Trophoblast cell (in vitro differentiated cells and primary cell): ENCODE measurements at places on chromosomes 5 and 9.

DNA sequence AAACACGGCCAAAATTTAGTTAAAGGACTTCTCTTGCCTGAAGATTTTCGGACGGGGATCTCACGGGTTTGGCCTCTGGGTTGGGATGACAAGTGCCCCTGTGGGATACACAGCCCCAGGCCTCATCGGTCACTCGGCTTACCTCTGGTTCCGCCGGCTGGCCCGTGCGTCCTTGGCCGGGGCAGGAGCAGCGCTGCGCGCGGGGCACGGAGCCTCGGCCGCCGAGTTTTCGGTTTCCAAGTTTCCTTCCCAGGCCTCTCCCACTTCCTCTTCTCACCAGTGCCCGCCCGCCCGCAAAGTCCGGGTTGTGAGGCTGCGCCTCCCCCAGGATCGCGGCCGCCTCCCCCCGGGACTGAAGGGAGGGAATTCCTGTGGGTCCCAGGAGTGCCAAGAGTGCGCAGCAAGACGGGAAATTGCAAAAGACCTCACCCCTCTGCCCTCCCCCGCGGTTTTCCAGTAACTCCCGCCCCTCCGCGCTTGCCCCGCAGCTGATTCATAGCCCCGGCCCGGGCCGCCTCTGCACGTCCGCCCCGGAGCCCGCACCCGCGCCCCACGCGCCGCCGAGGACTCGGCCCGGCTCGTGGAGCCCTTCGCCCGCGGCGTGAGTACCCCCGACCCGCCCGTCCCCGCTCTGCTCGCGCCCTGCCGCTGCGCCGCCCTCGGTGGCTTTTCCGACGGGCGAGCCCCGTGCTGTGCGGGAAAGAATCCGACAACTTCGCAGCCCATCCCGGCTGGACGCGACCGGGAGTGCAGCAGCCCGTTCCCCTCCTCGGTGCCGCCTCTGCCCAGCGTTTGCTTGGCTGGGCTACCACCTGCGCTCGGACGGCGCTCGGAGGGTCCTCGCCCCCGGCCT is at the start of gene OSMR:
Gene OSMR, plus strand, starts transcription at position 487 of the 853 bp plus-strand sequence. CDS start 23,033 bp downstream, outside the sequence.
- H3K27ac ChIP-seq, result peak within 1 kb of the TSS; percentile 35
- H3K4me3 ChIP-seq, result peak within 1 kb of the TSS; percentile 71
- H3K36me3 ChIP-seq, result no peaks in the 10 kb centered on the region

DNA sequence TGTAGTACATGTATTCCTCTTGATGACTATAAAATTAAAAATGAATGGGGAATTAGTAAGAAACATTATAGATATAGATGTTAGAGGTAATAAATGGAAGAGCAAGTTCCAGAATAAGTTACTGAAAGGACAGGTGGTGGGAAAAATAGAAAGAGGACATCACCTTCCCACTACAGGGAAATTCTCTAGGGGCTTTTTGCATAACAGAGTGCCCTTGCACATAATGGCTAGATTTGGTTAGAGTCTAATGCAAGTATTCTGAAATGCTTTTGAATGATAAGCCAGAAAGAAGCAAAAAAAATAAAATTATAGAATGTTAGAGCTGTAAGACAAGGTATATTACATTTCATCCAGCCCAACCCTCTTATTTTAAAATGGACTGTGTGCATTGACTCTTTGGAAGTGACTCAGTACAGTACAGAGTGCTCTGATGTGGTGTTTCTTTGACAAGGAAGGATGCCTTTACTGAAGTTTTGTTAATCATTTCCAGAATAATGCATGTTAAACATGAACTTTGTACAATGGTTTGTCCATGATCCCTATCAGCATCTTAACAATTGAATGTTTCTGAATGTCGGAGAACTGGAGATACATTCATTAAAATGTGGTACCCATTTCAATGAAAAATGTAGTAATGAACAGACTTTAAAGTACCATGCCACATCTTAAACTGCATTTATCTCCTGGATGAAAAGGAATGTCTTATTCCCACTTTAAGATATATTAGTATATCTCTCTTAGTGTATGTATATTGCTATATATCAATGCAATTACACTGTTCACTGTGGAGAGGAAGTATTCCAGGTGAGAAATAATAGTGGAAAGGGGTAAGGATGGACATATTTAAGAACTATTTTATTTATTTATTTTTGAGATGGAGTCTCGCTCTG is 391.1 kb downstream of the ADGRV1 start:
- H3K36me3 ChIP-seq, result no peaks in the 10 kb centered on the region
- H3K27ac ChIP-seq, result no peak overlapping the region
- no peaks in the 10 kb centered on the region for H3K27me3 ChIP-seq
- DNase-seq, result no peak
- H3K4me3 ChIP-seq, result no peak overlapping the region

GRCh38 chr9:28056466-28056865 is 483.2 kb upstream of the C9orf72 start:
- H3K36me3 ChIP-seq, result no peaks in the 10 kb centered on the region
- H3K27me3 ChIP-seq, result no peaks in the 10 kb centered on the region
- no peaks in the 10 kb centered on the region for H3K4me1 ChIP-seq
- no peak overlapping the region for H3K4me3 ChIP-seq
- no peak overlapping the region for H3K27ac ChIP-seq
- DNase-seq, result no peak

DNA sequence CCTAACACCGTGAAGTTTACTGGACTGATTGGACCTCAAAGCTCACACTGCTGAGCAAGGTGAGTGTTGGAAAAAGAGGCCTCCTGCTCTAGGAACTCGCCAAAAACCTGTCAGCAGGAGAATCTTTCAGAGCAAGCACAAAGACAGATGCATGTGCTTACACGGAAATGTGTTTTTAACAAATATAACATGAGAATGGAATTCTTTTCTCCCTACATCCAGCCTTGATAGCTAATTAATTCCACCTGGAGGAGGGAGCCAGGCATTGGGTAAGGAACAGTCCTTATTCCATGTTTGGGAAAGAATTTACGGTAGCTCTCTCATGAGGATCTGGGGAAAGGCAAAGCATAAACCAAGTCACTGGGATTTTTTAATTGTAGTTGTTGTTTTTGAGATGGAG is 98.8 kb downstream of the KLF4 start:
- no peak overlapping the region for H3K4me3 ChIP-seq
- peaks cover 9% of the 10 kb centered on the region for H3K4me1 ChIP-seq
- no peaks in the 10 kb centered on the region for H3K36me3 ChIP-seq
- no peaks in the 10 kb centered on the region for H3K27me3 ChIP-seq
- no peak for DNase-seq

DNA sequence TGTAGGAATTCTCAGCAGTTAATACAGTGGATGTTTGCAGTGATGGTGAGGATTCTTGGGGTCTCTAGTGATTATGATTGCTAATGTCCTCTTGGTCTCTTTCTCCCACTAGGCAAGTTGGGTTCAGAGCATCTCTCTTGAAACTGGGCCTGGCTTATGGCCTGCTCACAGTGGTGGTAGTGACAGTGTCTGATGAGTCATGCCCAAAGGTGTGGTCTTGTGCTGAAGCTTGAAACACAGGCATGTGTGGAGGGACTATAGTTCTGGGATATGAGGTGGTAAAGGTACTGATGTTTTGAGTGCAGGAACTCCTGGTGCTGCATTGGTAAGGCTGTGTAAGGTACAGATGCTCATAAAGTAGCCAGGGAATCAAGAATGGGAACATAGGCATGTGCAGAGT is 231.1 kb downstream of the FAM170A start:
- DNase-seq, result no peak
- H3K27ac ChIP-seq, result no peak overlapping the region
- H3K36me3 ChIP-seq, result no peaks in the 10 kb centered on the region
- no peaks in the 10 kb centered on the region for H3K4me1 ChIP-seq
- no peak overlapping the region for H3K4me3 ChIP-seq

- no peaks in the 10 kb centered on the region for H3K36me3 ChIP-seq
- H3K4me1 ChIP-seq, result no peaks in the 10 kb centered on the region
- no peak overlapping the region for H3K27ac ChIP-seq
- no peak overlapping the region for H3K4me3 ChIP-seq
Observed at GRCh38 chr5:175677571-175677970, 19.7 kb downstream of the HRH2 start.

DNA sequence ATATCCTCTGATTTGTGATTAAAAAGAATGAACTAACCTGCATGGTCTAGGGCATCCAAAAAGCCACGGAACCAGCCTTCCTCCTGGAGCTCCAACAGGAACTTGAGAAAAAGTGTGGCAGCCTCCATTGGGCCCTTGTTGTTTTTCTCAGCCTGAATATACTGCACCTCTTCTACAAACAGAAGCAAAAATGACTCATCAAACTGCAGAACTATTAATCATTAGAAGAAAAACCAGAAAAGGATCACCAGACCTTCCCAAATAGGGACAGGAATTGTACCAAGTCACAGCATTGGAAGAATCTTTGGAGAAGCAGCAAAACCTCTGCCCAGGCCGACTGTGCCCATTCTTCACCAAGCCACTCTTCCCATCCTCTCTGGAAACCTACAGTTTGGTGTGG is 25.2 kb downstream of the RIGI start:
- H3K27me3 ChIP-seq, result no peaks in the 10 kb centered on the region
- no peaks in the 10 kb centered on the region for H3K36me3 ChIP-seq
- H3K27ac ChIP-seq, result no peak overlapping the region
- no peak overlapping the region for H3K4me3 ChIP-seq
- no peaks in the 10 kb centered on the region for H3K4me1 ChIP-seq
- no peak for DNase-seq

DNA sequence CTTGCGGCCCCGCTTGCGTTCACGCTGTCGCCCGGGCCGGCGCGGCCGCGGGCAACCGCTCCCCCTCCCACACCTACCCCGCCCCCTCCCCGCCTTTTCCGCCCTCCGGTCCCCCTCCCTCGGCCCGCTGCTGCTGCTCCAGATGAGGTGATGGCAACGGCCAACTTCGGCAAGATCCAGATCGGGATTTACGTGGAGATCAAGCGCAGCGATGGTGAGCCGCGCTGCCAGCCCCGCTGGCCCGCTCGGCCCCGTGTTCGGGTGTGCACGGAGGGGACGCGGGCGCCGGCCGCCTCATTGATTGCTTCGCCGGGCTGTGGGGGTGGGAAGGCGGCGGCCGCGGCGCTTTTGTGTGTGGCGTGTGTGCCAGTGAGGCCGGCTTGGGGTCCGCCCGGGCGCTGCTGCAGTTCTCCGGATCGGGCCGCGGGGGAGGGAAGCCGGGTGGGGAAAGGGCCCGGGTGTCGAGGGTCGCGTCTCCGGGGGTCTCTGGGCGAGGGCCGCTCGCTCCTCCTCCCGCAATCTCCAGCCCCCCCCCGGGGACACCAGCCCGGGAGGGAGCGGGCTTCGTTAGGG is 403 bp downstream of the KIF2A start:
- DNase-seq, result peak; percentile 44
- peak overlapping the region; percentile 98 for H3K4me3 ChIP-seq
- no peaks in the 10 kb centered on the region for H3K36me3 ChIP-seq
- H3K27me3 ChIP-seq, result no peaks in the 10 kb centered on the region
- peak overlapping the region; percentile 90 for H3K27ac ChIP-seq

DNA sequence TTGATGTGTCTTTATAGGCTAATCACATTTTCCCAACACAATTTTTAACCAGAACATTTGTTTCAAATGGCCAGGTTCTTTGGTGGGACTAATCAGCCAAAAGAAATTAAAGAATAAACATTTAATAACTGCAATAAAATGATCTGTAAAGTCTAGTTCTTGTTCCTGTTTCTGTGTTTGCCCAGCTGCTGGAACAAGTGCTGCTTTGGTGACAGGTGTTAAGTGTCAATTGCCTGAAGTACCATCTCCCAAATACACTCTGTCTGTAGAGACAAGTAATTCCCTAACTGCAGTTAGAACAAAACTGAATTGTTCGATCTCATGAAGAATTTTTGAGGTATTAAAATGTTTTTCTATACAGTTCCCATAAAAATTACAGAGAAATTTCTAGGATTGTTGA is 402.3 kb upstream of the CHD1 start:
- H3K27me3 ChIP-seq, result no peaks in the 10 kb centered on the region
- no peaks in the 10 kb centered on the region for H3K36me3 ChIP-seq
- DNase-seq, result no peak
- no peak overlapping the region for H3K4me3 ChIP-seq
- no peak overlapping the region for H3K27ac ChIP-seq

DNA sequence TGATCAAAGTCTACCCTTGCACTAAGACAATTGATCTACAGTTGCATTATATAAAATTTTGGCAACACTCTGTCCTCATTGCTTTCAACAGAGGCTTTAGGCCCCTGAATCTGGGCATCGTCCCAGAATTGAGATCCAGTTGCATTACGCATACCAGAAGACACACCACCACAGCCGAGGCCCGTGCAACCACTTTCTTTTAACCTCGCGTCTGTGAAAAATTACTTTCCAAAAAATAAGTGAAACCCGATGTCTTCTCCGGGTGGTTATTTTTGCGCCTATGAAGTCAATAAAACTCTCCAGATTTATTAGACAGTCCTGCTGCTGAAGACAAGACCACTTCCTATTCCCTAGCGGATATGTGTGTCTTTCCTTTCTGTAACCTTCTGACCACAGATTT is 52.1 kb upstream of the NFIB start:
- no peaks in the 10 kb centered on the region for H3K36me3 ChIP-seq
- no peak for DNase-seq
- H3K4me1 ChIP-seq, result no peaks in the 10 kb centered on the region
- no peak overlapping the region for H3K27ac ChIP-seq
- H3K27me3 ChIP-seq, result no peaks in the 10 kb centered on the region
- H3K4me3 ChIP-seq, result no peak overlapping the region

DNA sequence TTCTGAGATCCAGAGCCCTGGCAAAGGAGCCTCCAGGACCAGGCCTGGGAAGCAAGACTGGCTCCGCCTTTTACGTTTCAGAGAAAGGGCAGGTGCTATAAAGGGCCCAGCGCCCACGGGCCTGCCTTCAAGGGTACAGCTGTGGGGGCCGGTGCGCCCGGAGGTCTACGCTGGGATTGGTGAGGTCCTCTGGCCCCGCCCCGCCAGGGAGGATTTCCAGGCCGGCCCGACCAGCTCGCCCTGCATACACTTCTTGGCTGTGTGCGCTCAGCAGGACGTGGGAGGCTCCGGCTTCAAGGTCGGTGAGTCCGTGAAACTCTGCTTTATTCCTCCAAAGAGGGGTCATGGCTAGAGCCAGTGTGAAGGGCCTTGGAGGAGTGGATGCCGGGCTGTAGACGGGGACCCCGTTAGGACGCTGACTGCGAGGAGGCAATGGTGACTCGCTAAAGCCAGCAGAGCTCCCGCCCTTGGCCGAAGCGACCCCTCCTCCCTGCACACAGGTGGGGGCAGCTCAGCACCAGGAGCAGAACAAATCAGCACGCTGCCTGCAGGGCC is at the start of gene CKMT2:
Gene CKMT2, plus strand, starts transcription at position 243 of the 555 bp plus-strand sequence. CDS start 17,811 bp downstream, outside the sequence.
- peaks cover 18% of the 10 kb centered on the region for H3K4me1 ChIP-seq
- peaks cover 4% of the 10 kb centered on the region for H3K36me3 ChIP-seq
- DNase-seq, result peak; percentile 67
- peak within 1 kb of the TSS; percentile 39 for H3K4me3 ChIP-seq
- no peaks in the 10 kb centered on the region for H3K27me3 ChIP-seq
- peak within 1 kb of the TSS; percentile 1 for H3K27ac ChIP-seq

- peaks cover 2% of the 10 kb centered on the region for H3K4me1 ChIP-seq
- H3K36me3 ChIP-seq, result no peaks in the 10 kb centered on the region
- no peak for DNase-seq
- H3K27ac ChIP-seq, result no peak overlapping the region
- H3K27me3 ChIP-seq, result no peaks in the 10 kb centered on the region
Observed at GRCh38 chr5:171535162-171535561, 115.7 kb downstream of the FGF18 start.

- H3K4me1 ChIP-seq, result no peaks in the 10 kb centered on the region
- H3K36me3 ChIP-seq, result peaks cover 2% of the 10 kb centered on the region
- H3K27ac ChIP-seq, result no peak overlapping the region
Observed at GRCh38 chr9:109422641-109423040, 75.5 kb downstream of the PTPN3 start.
